ENCODE measurements at places on chromosomes 12 and 14. TPM values are rescaled to one million over a fixed set of nuclear protein-coding genes. Genes with fewer than 3 reads are reported as not detected.

Gene P2RX2
- total RNA-seq, result not detected

Gene RIPK3
- 0.68 TPM for total RNA-seq

Gene COX8C
- total RNA-seq, result not detected

Gene LRRC43
- 0.35 TPM for total RNA-seq

Gene RESF1
- total RNA-seq, result 27.3 TPM

Gene CLEC9A
- total RNA-seq, result not detected

Gene PLEKHA5
- total RNA-seq, result 15.8 TPM

Gene CFAP54
- 0.13 TPM for total RNA-seq

- DNase-seq, result no peak
Measured at GRCh38 chr14:34711169-34711568, 3.2 kb downstream of the CFL2 start.

- DNase-seq, result no peak
Measured at GRCh38 chr12:70180130-70180529, 63.1 kb upstream of the CNOT2 start.

- no peak for DNase-seq
Measured at GRCh38 chr12:121592320-121592719, 11.5 kb upstream of the KDM2B start.

DNA sequence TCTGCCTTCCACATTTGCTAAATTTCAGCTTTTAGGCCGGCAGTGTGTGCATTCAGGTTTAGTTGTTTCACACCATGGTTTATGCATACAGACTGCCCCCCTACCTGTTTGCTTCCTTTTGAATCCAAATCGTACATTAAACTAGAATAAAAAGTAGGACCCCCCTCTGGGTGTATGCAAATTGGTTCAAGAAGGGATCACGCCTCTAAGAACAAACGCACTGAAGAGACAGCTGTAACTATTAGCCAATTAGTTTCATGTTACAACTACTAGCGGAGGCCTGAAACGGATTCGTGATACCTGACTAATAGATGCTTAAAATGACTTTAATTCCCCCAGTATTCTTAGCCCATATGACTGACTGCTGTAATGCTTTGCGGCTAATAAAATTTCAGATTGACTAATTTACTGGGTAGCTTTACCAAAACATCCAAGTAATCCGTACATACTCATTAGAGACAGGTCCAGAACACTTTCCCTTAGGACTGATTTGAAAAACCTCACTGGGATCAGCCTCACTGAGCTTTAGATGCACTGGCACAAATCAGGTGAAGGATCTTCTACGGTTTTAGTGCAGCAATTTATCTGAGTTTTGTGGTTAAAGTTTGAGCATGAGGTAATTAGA, 411.8 kb downstream of the NPAS3 start:
- no peak for DNase-seq

- no peak for DNase-seq
Measured at GRCh38 chr14:65092349-65092748, 10.0 kb downstream of the MAX start.

GRCh38 chr12:87866578-87867292, 162.5 kb downstream of the C12orf50 start:
- no peak for DNase-seq

GRCh38 chr12:101931498-101932326, 54.3 kb downstream of the DRAM1 start:
- DNase-seq, result no peak

DNA sequence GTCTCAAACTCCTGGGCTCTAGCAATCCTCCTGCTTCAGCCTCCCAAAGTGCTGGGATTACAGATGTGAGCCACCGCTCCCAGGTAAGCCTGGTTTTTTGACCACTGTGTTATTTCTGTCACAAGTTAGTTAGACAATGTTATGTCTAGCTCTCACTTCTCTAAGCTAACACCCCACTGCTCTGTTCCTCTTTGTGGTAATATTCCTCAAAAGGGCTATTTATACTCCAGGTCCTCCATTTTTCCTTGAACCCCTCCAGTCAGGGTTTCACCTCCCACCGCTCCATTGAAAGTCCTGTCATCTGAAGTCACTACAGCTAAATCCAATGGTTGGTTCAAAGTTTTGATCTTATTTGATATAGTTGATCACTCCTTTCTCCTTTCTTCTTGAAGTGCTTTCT, 5.1 kb downstream of the IRAK3 start:
- no peak for DNase-seq

GRCh38 chr12:123621619-123622530, 11.6 kb downstream of the EIF2B1 start:
- DNase-seq, result no peak

GRCh38 chr12:26273811-26274210, 78.4 kb downstream of the SSPN start:
- no peak for DNase-seq

DNA sequence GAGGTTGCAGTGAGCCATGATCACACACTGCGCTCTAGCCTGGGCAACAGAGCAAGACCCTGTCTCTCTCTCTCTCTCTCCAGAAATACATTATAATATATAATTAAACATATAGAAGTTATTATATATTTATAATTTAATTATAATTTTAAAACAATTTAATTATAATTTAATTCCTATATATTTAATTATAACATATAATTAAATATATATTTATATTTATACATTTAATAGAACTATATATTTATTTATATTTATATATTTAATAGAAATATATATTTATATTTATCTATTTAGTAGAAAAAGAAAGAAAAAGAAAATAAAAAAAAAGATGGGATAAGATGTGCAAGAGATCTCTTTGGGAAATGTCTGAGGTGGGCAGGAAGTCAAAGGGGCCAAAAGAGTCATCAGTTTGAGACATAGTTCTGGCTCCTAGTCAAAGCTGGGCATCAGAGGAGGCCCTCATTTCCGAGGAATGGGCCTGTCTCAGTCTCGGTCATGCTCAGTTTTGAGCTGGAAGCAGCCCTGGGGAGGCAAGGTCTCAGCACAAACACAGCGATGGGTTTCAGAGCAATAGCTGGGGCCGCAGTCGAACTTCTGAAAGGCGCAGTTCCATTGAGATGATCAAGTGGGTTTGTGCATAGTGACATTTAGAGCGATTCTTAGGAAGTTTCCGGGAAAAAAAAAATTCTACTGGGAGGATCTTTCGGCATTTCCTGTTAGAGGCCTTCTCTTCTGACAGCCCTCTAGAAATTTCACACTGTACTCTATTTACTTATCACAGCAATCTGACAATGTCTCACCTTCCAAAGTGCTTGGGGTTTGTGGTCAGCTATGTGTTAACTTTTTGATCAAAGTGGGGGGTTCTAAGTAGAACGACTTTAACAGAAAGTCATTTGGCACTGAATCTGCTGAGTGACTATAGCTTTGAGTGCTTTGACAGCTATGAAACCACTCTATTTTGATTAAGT, 58.7 kb upstream of the GZMB start:
- DNase-seq, result no peak

DNA sequence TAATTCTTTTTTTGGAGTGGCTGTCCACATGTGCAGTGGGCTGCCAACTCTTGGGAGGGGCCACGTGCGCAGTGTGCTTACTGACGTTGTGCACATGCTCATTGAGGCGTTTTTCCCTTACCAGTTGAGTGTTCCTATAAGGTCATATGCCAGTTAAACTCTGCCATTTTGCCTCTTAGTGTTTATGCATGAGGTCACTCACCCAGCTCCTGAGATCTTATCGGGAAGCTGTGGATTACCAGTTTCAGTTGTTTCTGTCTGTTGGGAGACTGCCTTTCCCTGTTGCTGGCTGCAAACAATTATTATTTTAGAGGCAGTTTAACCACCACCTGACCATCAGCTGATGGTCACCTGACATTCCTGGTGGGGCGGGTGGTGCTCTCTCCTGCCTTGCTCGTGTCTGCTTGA, 16.1 kb upstream of the KIF21A start:
- DNase-seq, result no peak

GRCh38 chr12:58916921-58917511, 3.3 kb downstream of the LRIG3 start:
- DNase-seq, result no peak

DNA sequence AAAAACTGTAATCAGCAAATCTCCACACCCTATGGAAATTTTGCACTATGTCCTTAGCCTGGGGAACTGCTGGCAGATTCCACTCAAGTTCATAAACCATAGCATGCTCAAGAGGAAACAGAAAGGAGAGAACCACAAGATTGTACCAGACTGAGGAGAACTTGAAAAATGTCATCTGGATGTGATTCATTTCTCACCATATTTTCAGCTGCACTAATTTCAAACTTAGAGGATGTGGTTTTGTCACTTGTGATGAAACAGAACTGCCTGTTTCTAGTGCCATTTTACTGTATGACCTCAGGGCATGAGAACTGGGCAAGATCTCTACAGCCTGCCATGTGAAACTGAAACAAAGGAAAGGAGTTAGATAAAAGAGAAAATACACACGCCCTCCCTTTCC, 1493.1 kb upstream of the FLRT2 start:
- no peak for DNase-seq

DNA sequence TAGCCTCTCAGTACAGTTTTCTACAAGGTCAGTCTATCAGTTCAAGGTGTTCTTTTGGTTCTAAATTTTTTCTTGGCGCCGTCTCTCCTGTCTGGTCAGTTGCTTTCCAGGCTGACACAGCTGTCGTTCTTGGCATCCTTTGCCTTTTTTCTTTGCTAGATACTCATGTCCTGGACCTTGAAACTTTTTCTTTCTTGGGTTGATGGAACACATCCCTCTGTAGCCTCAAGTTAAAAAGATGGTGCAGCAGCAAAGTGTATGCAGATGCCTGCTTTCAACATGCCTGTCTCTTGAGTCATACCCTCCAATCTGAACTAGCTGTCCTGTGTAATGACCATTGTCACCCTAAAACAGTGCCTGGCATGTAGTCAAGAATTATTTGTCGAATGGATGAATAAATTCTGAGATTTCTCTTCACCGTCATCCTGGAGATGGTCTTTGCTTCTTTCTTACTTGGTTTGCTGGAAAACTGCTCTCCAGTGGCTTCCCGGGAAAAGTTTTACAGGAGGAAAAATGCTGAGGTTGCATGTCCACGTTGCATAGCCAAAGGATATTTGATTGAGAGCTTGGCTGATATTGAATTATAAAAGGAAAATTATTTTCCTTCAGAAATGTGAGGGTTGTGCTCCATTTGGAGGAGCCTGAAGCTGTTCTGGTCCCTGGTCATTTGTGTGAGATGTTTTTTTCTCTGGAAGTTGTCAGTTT, 4.6 kb downstream of the NYNRIN start:
- no peak for DNase-seq

GRCh38 chr14:104389326-104390220, 190.0 kb upstream of the C14orf180 start:
- peak; percentile 31 for DNase-seq
